ENCODE measurements at places on chromosomes 16 and 17.

- DNase-seq, result no peak
These were observed 38.1 kb upstream of the SSTR5 start for GRCh38 chr16:1034230-1035065.

GRCh38 chr17:79808763-79809529, 12.1 kb upstream of the CBX8 start:
- DNase-seq, result no peak

GRCh38 chr16:31273676-31274075, 13.9 kb downstream of the ITGAM start:
- DNase-seq, result no peak

DNA sequence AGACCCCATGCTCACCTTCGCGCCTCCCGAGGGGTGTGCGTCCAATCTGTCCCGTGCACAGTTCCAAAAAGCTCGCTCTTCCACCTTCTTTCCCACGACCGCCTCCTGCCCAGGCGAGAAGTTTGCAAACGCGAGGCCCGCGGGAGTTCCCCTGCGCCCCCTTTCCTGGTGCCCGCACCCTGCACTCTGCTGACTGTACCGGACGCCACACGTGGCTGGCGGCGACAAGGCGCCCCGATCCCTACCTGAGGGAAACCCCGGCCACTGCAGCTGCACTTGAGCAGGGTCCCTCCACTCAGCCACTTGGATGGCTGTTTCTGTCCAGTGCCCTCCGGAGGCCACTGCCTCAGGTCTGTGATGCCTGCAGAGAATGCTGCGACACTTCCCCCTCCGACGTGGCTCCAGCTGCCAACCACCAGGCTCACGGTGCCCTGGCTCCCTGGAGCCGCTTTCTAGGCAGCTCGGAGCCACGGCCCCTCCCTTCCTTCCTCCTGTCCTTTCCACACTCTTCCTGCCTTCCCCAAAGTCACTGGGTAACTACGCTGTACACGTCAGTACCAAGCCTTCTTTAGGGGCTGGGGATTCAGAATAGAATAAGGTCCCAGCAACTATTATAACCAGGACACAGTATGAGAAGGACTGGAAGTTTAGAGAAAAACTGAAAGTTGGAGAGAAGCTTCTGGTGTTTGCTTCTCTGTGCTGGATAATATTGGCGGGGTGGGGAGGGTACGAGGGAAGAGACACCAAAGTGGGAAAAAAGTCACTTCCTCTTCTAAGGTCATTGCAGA, at the start of gene MLKL:
Gene MLKL (minus strand): TSS at position 425 of the 788 bp plus-strand sequence. CDS start 5,105 bp downstream, outside the sequence.
- peak; percentile 46 for DNase-seq

DNA sequence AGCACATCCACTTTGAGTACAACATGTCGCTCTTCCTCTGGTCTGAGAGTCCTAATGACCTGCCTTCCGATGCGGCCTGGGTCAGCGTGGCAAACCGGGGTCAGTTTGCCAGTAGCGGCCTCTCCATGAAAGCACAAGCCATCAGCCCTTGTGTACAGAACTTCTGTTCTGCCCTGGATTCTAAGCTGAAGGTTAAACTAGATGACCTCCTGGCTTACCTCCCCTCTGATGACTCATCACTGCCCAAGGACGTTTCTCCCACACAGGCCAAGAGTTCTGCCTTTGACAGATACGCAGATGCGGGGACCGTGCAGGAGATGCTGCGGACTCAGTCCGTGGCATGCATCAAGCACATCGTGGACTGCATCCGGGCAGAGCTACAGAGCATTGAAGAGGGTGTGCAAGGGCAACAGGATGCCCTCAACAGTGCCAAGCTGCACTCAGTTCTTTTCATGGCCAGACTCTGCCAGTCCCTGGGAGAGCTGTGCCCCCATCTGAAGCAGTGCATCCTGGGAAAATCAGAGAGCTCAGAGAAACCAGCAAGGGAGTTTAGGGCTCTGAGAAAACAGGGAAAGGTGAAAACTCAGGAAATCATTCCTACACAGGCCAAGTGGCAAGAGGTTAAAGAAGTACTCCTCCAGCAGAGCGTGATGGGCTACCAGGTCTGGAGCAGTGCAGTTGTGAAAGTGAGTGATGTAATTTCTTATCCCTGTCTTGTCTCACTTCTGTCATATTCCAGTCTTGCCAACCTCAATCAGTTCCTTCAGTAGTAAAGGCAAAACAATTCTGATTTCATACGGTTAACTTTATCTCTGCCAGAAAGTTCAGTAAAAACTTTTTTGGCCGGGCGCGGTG, 8.6 kb downstream of the COG1 start:
- DNase-seq, result no peak

GRCh38 chr16:67538666-67539101, 10.1 kb downstream of the RIPOR1 start:
- no peak for DNase-seq

- no peak for DNase-seq
These were observed 2.4 kb downstream of the TMEM101 start for GRCh38 chr17:44012391-44012790.

DNA sequence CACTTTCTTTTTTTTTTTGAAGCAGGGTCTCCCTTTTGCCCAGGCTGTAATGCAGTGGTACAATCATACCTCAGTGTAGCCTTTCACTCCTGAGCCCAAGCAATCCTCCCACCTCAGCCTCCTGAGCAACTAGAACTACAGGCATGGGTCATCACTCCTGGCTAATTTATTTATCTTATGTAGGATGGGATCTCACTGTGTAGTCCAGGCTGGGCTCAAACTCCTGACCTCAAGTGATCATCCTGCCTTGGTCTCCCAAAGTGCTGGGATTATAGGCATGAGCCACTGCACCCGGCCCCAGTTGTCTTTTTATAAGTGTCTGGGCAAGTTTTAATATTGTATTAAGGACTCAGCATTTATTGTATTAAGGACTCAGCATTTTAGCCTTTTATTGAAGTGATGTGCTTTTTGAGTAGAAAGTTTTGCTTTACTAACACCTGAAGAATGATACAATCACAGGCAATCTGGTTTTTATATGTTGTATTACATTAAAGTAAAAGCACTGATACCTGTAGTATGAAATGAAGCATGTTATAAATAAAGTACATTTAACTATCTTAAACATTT, 22.9 kb downstream of the VMP1 start:
- DNase-seq, result no peak

DNA sequence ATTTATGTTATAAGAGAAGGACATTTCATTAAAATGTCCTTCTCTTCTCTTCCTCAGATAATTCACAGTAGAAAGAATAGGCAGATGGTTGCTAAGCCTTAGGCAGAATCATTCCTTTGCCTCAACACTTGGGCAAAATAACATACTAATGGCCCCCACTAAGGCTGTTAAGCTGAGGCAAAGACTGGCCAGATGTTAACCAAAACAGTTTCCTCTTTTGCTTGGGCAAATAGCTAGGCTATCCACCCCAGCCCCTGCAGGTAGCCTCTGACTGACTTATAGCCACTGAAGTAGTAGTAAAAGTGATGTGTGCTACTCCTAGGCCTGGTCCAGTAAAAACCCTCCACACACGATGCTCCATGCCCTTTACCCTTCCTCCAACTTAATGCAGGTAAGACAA, 55.2 kb downstream of the SPAG9 start:
- no peak for DNase-seq

- no peak for DNase-seq
These were observed 11.1 kb downstream of the XYLT2 start for GRCh38 chr17:50356892-50357510.

- no peak for DNase-seq
These were observed 363.1 kb upstream of the RBFOX1 start for GRCh38 chr16:6969594-6969993.

DNA sequence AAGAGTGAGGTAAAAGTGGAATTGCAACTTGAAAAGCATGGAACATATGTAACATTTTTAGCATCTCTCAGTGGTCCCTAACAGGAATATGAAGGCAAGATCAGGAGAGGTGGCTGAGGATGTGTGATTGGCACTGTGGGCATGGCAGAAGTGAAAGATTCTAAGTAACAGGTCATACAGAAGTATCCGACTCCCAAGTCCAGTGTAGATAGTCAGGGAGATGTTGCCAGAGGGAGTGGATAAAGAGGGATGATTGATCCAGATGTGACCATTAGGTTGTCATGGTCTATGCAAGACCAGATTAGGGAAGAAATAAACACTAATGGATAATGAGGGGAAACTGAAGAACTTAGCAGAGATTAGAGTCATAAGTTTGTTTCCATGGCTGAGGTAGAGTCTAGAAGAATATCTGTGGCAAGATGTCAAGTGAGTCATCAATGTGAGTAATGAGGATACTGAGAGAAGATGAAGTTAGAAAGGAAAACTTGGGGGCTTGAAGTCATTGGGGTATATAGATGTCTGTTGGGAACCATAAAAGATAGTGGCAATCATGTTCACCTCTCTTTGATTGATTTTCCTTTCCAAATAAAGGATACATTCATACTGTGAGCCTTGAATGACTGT, 23.9 kb upstream of the CAPNS2 start:
- DNase-seq, result no peak

DNA sequence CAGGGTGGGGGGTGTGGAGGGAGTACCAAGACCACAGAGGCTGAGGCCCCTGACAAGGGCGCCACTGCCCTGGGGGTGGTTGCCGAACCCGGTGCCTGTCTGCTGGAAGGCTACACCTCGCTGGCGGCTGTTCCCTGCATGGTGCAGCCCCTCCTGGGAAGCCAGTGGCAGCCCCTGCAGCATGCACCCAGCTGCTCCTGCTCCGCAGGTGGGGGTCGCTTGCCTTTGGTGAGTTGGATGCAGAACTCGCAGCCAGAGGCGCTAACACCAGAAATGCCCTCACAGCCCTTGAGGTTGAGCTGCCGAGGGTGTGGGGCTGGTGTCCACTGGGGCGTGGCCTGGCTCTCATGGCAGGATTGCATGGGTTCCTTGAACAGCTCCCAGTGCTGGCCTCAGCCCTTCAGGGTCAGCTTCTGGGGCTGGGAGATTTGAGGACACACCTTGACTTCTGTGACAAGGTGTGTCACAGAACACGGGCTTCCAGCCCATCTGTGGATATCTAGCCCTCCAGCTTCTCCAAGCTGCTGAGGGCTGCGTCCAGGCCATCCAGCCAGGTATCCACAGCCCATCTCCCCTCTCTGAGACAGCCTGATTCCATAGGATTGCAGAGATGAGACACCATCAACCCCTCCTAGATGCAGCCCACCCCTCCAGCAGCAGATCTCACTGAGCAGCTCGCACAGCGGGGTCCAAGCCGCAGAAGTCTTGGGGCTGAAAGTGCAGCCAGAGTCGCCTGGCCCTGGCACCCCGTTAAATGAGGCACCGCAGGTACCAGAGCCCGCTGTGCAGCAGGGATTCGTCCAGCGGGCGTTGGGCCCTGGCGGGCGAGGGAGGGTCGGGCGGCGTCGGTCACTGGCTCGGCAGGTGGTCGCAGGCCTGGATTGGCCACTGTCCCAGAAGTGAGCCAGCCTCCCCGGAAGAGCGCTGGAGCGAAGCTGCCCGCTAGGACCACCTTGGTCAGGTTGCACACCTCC, 586.3 kb downstream of the KCNJ18 start:
- DNase-seq, result no peak

- no peak for DNase-seq
These were observed 4.9 kb downstream of the BCL7C start for GRCh38 chr16:30888856-30889499.

DNA sequence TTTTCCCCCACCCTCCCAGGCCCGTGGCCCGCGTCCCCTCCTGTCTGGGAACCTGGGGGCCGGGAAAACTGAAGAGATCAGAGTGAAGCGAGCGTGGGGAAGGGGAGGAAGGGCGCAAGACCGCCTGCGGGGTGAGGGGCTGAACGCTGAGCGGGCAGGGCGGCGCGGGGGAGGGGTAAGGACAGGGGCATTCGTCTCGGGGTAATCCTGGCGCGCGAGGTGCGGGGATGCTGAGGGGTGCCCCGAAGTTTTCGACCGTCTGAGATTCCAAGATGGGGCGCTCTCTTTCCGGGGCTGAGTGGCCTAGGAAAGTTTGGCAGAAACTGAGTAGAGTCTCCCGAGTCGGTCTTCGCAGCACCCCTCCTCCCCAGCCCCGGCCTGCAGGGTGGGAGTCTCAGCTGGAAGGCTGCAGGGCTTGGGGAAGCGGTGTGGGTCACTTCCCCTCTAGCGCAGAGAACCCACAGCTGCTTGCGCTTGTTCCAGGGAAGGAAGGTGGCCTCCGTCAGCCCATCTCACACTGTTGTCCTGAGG, 555 bp downstream of the TTYH2 start:
- no peak for DNase-seq

GRCh38 chr17:55432358-55433028, 10.9 kb upstream of the MMD start:
- DNase-seq, result no peak

GRCh38 chr17:57995076-57995956, 7.3 kb upstream of the VEZF1 start:
- peak; percentile 56 for DNase-seq

GRCh38 chr17:65495122-65496055, 66.1 kb downstream of the AXIN2 start:
- peak; percentile 16 for DNase-seq

GRCh38 chr16:14193316-14193871, 122.3 kb downstream of the MRTFB start:
- peak; percentile 78 for DNase-seq

DNA sequence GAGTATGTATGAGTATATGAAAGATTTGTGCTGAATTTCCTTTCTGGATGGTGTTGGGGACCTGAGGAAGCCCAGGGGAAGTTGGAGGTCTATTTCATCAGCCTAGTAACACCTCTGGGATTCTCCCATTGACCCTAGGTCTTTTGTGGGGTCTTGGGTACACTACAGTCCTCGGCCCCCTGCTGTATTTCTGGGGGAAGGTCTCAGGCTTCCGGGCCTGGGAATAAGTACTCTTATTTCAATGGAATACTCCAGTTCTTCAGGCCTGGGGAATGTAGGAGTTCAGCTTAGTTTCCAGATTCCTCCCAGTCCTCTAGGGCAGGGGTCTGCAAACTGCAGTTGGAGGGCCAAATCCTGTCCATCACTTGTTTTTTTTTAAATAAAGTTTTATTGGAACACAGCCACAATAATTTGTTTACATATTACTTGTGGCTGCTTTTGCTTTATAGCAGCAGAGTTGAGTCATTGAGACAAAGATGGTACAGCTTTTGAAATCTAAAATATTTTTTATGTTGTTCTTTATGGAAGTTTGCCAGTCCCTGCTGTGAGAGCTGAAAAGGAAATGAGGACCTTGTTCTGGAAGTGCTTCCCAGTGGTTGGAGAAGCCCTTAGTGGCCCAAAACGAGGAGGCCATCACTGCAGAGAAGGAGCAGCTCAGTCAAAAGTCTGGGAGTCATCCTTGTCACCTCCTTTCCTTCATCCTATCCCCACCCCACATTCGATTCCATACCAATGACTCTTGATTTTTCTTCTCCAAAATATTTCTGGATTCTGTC, 142.5 kb upstream of the HS3ST2 start:
- DNase-seq, result no peak

DNA sequence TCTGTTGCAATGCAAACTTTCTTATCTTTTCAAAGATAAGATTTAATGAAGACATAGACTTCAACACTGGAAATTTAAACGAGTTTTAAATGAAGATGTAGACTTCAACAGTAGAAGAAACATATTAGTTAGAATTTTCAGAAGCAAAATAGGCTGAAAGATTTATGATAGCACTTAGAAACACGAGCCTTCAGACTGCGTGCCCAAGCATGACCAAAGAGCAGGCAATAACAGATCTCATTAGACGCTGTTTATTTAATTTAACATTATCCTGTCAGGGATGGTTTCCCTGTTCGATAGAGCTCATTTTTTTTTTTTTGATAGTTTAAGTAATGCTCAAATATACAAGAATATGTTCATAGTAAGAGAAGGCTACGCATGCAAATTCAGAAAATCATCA, 604.7 kb upstream of the SOX9 start:
- no peak for DNase-seq

Measured in CD4-positive, CD25-positive, alpha-beta regulatory T cell (primary cell).